Sciatic nerve (tissue), 2 donors: ENCODE measurements at places on chromosomes 11 and 22.

- DNase-seq = no peak
These were observed 22.3 kb downstream of the ARHGAP1 start for GRCh38 chr11:46677991-46678740.

DNA sequence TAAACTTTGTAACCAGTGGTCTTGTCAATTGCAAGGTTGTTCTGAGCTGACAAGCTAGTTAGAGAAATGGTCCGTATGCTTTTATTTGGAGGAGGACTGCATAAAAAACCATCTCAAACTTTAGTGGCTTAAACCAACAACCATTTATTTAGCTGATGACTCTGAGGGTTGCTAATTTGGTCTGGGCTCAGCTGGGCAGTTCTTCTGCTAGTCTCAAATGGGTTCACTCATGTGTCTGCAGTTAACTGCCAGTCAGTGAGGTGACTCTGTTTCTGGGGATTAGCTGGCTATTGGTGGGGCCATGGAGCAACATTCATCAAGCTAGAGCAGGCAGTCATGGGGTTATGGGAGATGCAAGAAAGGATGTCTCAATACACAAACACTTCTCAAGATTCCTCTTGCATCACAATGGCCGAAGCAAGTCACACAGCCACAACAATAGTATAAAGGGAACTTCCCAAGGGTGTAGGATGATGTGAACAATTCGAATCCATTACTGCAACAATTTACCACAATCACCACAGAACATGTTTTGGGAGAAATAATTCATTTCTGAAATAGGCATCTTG is 521.9 kb downstream of the INSC start:
- DNase-seq = no peak

- peak; percentile 12 for DNase-seq
These were observed 21.6 kb upstream of the CSNK1E start for GRCh38 chr22:38338772-38339379.

DNA sequence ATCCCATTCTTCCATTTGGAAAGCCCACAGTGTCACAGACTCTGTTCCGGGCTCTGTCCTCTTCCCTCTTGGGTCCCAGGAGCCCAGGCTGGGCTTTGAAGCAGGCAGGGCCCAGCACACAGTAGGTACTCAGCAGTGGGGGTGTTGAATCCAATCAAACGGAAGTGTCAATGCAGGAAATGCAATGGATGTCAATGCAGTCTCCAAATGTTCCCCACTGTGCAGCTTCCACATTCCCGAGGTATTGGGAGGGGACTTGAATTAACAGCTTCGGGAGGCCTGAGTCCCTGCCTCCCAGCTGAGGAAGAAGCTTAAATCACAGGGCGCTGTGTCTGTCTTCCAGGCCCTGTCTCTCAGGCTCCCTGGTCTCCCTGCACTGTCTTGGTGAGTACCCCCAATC is 21.8 kb upstream of the SMIM35 start:
- no peak for DNase-seq

- DNase-seq = no peak
These were observed 22.8 kb downstream of the CREB3L1 start for GRCh38 chr11:46300270-46300669.

GRCh38 chr11:207863-208180 is 314 bp downstream of the RIC8A start:
- DNase-seq = no peak

GRCh38 chr11:126538071-126538470 is 182.6 kb downstream of the ST3GAL4 start:
- no peak for DNase-seq

DNA sequence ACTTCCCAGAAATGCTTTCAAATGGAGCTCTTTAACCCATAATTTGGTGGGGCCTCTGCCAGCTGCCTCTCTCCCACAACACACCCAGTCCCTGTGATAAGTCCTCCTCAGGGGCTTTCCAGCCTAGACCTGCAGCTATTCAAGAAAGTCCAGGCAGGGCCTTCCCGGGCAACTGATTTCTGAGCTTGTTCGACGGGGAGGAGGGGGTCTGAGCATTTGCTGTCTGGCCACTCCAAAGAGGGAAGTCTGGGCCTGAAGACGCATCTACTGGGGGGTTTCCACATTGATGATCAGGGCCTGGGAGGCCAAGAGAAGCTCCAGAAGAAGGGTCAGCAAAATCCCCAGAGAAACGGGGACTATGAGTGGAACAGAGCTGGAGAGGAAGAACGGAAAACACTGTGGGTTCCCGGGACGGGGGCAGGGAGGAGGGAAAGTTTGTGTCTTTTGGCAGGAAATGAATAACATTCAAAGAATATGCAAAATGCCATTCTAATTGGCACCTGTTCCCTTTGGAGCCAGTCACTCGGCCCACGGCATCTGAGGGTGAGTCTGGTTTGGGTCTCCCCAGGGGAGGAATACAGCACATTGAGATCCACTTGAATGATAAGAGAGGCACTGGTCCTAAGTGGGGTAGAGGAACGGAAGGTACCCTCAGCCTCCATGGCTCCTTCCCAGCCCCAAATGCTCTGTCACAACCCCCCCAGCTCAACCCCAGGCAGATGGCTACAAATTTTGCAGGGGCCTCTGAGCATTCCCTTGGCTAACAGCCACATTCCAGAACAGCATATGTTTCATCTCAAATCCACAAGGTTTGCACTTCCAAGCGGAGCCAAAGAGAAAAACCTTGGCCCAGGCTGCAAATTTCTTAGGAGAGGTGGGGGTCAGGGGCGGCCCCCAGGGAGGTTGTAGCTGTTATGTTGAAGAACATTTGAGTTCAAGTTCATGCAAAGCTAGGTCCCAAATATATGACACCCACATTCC is 72.0 kb downstream of the RPUSD4 start:
- no peak for DNase-seq

DNA sequence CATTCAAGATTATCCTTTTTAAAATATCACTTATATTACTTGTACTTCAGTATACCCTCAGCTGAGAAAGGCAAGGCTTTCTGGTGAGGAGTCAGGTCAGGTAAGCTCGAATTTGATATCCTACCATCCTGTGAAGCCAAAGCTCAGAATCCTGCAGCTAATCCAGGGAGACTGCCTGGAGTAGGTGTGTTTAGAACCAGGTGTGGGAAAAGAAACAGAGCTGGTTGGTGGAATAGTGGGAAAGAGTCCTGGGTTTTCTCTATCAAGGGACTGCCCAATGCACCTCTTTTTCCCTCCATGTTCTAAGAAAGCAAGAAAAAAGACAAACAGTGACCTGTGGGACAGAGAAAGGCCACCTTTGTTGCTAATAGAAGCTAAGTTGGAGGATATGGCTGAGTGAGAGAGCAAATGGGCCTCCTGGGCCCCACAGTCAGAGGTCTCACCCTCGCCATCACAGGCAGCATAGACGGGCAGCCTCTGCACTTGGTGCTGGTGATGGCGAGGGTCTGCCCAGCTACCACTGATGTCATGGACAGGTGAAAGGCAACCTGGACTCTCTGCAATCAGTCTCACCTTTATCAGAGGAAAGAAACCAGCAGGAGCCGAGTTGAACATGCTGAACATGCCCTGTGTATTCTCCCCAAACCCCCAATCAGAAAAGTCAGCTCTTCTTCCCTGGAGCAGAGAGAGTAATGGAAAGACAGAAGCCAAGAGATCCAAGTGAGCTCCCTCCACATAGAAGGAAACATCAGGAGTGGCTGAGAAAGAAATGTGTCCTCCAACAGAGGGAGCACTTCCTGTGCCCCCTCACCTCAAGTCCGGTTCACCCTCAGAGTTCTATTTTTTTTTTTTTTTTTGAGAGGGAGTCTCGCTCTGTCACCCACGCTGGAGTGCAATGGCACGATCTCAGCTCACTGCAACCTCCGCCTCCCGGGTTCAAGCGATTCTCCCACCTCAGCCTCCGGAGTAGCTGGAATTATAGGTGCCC is 491.3 kb downstream of the BUD13 start:
- DNase-seq = no peak
